ENCODE measurements at places on chromosomes 5 and 9.
A peak's percentile ranks its signal among the peaks of the same experiment; 100 is the strongest.

DNA sequence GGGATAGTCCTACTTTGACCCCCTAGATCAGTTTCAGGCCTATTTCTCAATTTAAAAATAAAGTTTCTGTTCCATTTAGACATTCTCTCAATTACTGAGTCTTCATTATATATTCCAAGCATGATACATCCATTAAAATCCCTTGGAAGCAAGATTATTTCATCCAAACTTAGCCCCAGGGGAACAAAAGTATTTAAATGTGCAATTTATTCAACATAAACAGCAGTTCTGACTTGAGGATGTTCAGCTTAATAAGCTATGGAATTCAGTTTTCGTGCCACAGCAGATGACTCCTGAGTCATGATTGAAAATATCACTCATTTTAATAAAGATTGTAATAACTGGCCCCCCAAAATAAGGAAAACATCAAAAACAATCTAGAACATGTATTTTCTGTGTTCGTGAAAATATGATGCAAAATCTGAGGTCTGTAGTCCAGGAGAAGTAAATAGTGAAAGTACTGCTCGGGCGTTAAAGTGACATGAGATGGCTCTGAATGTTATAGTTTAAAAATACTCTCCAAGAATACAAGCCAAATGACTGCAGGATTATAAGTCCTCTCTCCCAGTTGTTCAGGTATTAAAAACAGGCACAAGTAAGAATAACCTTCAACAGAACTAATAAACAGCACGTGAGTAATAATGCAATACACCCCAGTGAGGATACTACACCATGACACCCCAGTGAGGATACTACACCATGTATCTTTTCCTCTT lies 67.1 kb downstream of the RETREG1 start:
- no peak for DNase-seq

GRCh38 chr9:133881671-133882381 lies 110.3 kb downstream of the VAV2 start:
- no peak for DNase-seq

DNA sequence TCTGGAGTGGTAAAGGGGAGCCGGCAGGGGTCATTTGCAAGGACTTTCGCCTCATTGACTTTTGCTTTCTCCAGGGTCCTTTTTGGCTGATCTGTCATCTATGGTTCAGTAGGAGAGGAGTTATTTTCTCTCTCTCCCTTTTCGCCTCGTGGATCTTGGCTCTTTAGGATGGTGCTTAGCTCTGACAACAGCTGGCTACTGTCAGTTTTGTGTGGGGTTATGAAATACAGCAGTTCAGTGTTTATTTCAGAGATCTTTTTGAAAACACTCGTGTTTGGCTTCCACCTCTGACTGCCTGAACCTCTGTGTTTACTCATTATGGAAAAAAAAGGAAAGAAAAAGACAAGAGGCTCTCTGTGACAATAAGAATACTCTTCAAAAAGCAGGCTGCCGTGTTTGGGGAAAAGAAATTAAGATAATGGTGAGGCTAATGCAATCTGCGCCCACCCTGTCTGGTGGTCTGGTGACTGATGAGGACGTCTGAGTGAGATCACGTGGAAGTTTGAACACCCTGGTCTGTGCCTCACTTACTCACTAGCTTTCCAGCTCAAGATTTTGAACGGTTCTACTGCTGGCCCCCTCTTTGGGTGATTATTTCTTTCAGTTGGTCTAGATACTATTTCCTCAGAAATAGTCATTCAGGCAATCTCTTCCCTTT lies 567.7 kb downstream of the CAAP1 start:
- DNase-seq = no peak

GRCh38 chr9:3528451-3528850 lies 2.6 kb upstream of the RFX3 start:
- DNase-seq = peak; percentile 52

GRCh38 chr5:14034963-14035362 lies 90.5 kb upstream of the DNAH5 start:
- DNase-seq = no peak

- no peak for DNase-seq
These were observed 34.0 kb upstream of the RXRA start for GRCh38 chr9:134291961-134292871.

DNA sequence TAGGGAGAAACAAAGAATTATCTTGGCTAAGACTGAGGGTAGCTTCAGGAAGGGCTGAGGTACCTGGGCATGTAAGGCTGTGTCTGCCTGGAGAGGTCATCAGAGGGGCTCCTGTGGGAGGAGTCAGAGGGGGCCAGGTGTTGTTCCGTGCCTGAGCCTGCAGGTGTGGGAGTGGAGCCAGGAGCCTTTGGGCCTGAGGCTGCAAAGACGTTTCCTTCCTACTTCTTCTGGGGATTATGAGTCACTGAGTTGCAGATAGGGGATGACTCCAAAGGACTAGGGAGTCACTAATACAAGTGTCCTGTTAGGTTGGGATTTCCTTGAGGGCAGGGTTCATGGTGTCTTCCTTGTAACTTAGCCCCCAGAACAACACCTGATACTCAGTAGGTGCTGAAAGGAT lies 391.1 kb downstream of the ARHGEF28 start:
- DNase-seq = no peak

Measured in stimulated activated CD4-positive, alpha-beta T cell treated with anti-CD3 and anti-CD28 coated beads, Interleukin-12 subunit alpha, Interleukin-12 subunit beta, amount 100 ng/mL, for 48 hours (primary cell).